ENCODE measurements at places on chromosomes 12 and 14.

DNA sequence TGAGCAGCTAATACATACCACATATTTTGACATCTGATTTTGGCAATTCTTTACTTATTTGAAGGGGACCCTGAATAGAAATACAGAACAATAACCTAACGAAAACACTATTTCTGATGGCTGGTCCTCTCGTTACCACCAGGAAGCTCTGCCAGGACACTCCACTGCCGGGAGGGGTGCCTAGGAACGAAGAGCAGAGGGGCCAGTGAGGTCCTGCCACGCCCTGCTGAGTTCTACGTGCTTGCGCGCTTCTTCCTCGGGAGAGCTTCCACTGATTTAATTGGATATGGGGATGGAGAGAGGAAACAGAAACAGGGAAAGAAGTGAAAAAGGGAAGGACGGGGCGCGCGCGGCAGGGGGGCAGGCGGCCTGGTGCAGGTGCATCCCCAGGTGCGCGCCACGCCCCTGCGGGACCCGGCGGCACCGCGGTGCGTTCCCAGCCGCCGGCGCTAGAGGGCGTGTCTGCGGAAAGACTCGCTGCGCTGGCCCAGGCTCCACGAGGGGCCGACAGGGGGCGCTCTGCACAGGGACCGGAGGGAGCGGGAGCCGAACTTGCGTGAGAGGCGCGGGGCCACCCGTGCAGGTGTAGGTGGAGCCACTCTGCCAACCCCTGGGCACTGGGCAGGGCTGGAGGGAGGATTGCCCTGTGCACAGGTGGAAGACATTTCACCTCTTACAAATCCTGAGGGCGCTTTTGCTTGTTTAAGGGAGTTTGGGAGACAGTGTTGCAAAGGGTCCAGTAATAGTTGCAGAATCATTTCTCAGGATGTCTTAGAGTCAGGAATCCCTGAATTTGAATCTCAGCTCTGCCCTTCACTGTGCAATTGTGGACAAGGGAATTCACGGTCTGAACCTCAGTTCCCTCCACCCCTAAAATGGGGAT is 986.3 kb upstream of the TMEM132C start:
- peak; percentile 43 for DNase-seq

- no peak for DNase-seq
Measured at GRCh38 chr12:118061873-118062843, 1.2 kb upstream of the WSB2 start.

- no peak for DNase-seq
Measured at GRCh38 chr14:32019276-32019675, 57.8 kb upstream of the ARHGAP5 start.

GRCh38 chr12:24760162-24760561 is 188.7 kb downstream of the BCAT1 start:
- DNase-seq: no peak

DNA sequence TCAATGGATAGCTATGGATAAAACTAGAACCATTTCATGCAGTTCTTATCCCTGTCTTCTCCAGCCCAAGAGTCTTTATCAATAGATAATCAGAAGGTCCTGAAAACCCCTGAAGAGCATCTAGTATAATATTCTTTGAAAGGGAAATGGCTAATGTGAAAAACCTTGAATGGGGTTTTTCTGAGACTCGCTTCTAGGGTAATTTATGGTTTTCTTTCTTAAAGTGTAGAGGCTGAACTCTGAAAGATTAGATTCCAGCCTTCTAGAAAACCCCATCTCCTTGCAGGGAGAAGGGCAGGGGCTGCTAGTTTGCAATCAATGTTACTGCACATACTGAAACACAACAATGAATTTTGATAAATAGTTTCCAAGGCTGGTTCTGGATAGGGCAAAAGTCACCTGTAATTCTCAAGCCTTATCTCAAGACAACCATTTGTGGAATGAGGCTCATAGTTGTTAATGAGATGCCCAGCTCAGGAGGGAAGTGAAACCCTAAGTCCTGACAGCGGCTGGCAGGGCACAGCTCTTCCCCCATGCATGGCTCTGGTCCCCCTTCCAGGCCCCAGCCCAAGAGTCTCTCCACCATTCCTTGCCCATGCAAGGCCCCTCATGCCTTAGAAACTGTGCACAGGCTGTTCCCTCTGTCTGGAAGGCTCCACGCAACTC is 33.7 kb upstream of the PYGL start:
- no peak for DNase-seq

- peak; percentile 50 for DNase-seq
Measured at GRCh38 chr12:45730348-45731189, 1.1 kb downstream of the ARID2 start.

- no peak for DNase-seq
Measured at GRCh38 chr12:56146492-56147460, 5.6 kb upstream of the MYL6B start.

DNA sequence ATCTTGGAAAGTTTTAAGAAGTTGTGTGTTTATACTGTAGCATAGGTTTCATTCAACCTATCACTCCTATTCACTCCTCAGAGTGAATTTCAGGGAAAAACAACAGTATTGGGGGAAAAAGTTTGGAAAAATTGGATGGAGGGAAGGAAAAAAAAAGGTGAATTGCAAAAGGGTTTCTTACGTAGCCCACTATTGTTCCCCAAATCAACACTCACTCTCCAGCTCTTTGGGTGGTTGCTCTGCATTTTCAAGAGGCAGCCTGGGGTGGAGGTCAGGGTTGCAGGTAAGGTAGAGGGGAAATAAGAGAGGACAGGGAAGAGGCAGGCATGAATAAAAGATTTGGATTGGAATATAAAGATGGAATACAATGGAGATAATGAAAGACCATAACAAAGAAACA is 42.3 kb downstream of the BORCS5 start:
- no peak for DNase-seq

DNA sequence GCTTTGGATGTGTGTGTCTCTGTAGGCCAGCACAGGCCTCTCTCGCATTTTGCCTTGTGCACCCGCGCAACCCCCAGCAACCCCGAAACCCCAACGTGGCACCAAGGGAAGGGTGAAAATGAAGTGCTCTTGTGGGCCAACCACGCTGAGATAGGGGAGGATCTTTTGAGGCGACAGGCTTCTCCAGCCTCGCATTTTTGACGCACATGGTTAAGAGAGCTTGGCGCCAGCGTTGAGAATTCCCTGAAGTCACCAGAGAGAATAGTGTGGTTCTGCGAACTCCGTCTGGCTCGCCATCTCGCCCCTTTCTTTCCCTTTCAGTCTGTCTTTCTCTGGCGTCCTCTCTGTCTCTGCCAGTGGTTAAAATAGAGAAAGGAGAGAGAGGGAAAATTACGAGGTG is 1.9 kb upstream of the TBX3 start:
- DNase-seq: no peak

DNA sequence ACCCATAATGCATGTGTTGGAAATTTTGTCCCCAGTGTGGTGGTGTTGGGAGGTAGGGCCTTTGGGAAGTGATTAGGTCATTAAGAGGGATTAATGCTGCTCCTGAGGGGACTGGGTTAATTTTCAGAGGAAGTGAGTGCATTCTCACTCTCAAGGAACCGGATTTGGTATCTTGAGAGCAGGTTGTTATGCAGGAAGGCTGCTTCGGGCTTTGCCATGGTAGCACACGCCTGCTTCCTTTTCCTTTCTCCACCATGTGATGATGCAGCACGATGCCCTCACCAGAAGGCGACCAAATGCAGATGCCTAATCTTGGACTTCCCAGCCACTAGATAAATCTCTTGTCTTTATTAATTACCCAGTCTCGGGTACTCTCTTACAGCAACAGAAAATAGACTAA is 257.1 kb downstream of the SSPN start:
- no peak for DNase-seq

GRCh38 chr12:34342048-34342447 is 319.8 kb downstream of the ALG10 start:
- DNase-seq: no peak
